ENCODE measurements at places on chromosomes 7 and 10. TPM values are rescaled to one million over a fixed set of nuclear protein-coding genes. Genes with fewer than 3 reads are reported as not detected.

GRCh38 chr7:96144260-96144526 lies 177.7 kb downstream of the SLC25A13 start:
- no peak overlapping the region for H3K4me3 ChIP-seq
- no peaks in the 10 kb centered on the region for H3K27me3 ChIP-seq
- DNase-seq: no peak
- H3K4me1 ChIP-seq: no peaks in the 10 kb centered on the region

GRCh38 chr7:81349044-81349443 lies 420.8 kb downstream of the HGF start:
- H3K27me3 ChIP-seq: no peaks in the 10 kb centered on the region
- no peaks in the 10 kb centered on the region for H3K36me3 ChIP-seq
- H3K4me1 ChIP-seq: no peaks in the 10 kb centered on the region
- H3K27ac ChIP-seq: no peak overlapping the region

GRCh38 chr10:31768467-31768866 lies 160.2 kb downstream of the ARHGAP12 start:
- H3K4me3 ChIP-seq: no peak overlapping the region
- H3K36me3 ChIP-seq: no peaks in the 10 kb centered on the region
- no peaks in the 10 kb centered on the region for H3K27me3 ChIP-seq
- H3K4me1 ChIP-seq: peaks cover 6% of the 10 kb centered on the region
- no peak for DNase-seq
- no peak overlapping the region for H3K27ac ChIP-seq

GRCh38 chr7:114229246-114229645 lies 185.4 kb upstream of the FOXP2 start:
- DNase-seq: no peak
- no peaks in the 10 kb centered on the region for H3K36me3 ChIP-seq
- no peak overlapping the region for H3K27ac ChIP-seq

Gene CFAP46
- polyA plus RNA-seq: not detected
